ENCODE measurements at places on chromosomes 12 and 14.

DNA sequence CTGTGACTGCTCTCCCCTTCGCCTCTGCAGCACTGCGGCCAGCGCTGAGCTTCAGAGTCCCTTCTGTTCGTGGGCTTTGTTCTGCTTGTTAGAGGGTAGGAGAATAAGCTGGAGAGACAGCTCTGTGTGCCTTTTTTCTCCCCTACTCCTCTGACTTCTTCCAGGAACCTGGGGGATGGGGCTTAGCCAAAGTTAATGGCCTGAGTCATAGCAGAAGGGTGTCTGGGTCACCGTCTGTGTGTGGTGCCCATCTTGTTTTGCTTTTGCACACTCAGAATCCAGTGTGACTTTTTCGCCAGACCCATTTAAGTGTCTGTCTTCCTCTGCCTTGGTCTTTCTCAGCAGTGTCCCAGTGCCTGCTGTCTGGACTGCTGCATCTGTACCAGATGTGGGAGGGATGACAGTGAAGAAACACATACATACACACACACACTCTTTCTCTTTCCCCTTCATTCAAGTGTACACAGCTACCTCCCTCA is 3.0 kb downstream of the KIF5A start:
- DNase-seq, result no peak

- DNase-seq, result no peak
Measured at GRCh38 chr12:45518291-45519235, 210.9 kb upstream of the ARID2 start.

DNA sequence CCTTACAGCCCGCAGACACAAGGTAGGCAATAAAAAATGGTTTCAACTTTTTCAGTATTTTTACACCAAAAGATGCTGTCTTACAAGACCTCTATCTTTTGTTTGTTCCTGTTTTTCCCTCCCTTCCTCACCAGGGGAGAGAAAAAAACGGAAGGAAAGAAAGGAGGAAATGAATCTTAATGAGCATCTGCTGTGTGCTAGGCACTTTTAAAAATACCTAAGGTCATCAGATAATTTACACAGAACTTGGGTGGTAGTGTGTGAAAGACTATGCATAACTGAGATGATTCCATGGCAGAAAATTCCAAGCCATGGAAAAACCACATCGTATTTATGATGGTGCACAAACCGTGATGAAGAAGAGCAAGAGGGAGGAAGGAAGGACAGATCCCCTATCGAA is 121.2 kb downstream of the DIP2B start:
- no peak for DNase-seq

DNA sequence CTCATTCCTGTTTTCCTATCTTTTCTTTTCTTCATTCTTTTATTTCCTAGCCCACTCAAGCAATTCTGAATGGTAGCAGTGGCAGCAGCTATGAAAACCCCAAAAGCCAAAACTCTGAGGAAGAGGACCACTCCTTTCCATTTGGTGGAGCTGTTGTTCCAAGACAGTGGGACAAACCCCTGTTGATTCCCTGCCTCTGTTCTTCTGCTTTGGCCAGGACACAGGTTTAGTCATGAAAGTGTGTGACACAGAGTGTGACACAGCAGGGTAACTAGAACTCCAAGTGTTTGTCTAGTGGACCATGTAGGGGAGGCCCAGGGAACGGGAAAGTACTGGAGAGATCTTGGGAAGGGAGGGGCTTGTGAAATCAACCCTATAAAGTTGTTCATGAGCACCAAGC is 71.1 kb downstream of the PTCSC3 start:
- no peak for DNase-seq

Data from WERI-Rb-1 (cell line).